Esophagus squamous epithelium (tissue), 5 donors: ENCODE measurements at places on chromosomes 6 and 20.

- DNase-seq = no peak
Measured at GRCh38 chr20:23867152-23867776, 12.3 kb downstream of the CST5 start.

- no peak for DNase-seq
Measured at GRCh38 chr6:134368670-134369069, 50.8 kb upstream of the SGK1 start.

DNA sequence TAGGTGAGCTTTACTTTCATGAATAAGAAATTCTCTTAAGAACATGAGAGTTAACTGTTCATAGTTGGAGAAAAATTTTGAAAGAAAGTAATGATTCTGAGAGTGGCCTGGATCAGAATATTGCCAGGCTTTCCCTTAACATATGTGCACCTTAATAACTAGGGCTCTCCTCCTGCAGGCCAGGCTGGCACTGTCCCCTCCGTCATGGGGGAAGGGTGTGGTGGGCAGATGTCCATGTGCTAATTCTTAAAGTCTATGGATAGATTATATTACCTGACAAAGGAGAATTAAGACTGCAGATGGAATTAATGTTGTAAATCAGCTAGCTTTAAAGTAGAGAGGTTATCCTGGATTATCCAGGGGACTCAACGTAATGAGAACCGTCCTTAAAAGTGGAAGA lies 10.9 kb upstream of the KLHL32 start:
- no peak for DNase-seq

- no peak for DNase-seq
Measured at GRCh38 chr6:159687341-159687740, 5.7 kb downstream of the SOD2 start.

- DNase-seq = no peak
Measured at GRCh38 chr6:126926926-126927325, 191.5 kb upstream of the RSPO3 start.

DNA sequence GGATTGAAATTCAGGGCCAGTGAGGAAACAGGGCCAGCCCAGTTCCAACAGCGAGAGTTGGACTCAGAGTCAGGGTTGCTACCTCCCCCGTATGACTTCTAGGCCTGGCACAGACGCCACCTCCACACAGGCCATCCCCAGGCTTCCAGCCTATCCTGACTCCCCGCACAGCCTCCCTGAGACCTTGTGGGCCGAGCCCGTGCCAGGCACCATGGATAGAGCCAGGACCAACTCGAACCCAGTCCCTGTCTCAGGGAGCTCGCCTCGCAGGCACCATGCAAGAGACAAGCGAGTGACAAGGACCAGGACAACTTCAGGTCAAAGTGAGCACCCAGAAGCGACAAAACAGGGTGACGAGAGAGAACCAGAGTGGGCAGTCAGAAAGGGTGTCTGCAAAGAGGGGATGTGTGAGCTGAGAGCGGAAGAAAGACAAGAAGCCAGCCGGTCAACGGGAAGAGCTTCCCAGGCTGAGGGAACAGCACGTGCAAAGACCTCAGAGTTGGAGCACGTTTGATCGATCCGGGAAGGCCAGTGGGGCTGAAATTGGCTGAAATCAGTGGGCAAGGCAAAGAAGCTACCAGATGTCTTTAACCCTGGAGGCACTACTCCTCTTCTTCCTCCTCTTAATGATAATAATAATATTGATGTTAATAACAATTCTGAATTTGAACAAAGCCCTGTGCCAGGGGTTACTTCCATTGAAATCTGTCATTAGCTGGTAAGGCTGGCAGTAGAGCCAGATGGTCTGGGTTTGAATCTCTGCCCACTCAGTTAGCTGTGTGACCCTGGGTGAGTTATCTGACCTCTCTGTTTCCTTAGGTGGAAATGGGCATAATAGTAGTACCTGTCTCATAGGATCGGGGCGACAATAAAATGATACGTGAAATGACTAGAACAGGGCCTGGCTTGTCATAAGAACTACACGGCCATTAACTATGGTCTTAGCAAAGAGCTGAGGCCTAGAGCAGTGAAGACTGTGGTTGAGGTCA lies 45.0 kb downstream of the KIAA1755 start:
- no peak for DNase-seq

DNA sequence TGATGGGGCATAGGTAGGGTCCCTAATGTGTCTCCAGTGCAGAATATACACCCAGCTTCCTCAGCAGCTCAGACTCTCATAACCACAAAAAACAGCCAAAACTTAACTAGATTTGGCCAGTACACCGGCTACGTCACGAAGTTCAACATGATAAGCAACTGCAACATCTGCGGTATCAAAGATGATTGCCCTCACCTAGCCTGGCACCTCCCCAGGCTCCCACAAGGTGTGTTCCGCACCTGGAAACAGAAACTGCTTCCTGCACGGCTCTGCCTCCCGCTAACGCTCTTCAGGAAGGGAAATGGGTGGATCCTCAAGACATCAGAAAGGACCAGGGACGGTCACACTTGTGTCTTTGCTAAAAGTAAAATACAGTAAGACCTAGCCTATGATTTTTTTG lies 9.5 kb downstream of the TXNDC5 start:
- no peak for DNase-seq

DNA sequence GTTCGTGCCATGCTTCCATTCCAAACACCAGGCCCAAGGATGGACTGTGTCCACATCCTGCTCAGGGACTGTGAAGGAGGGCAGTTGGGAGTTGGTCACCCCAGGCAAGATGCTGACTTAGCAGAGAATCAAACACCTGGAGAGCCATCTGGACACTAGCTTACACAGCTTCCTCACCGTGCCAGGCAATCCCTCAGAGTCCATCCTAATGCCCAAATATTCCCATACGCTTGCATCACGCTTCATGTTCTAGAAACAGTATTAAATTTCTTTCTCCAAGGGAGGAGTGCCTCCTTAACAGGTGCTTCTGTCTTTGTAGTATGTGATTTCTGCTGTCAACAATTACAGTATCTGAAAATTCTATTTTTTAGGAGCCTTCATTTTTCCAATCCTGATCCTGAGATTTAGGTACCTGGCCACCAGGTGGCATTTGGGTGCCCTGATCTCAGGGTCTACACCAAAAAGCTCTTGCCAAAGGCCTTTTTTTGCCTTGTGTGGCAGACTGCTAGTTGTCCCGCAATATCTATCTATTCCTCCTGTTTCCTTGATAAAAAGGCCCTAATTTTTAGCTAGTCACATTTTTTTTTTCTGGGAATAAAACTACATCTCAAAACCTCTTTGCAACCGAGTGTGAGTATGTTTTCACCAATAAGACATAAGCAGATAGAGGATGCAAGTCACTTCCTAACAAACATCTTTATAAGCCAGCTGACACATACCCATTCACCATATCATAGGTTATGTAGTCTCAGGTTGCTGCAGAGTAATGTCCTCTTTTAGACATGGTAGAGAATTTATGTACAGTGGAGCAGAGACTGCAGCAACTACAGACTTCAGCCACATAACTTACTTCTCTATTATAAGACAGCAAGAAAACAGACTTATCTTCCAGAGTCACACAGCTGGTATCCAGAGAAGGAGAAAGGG lies 85.0 kb downstream of the PREP start:
- DNase-seq = no peak
